ENCODE measurements at places on chromosomes 16 and 17.

DNA sequence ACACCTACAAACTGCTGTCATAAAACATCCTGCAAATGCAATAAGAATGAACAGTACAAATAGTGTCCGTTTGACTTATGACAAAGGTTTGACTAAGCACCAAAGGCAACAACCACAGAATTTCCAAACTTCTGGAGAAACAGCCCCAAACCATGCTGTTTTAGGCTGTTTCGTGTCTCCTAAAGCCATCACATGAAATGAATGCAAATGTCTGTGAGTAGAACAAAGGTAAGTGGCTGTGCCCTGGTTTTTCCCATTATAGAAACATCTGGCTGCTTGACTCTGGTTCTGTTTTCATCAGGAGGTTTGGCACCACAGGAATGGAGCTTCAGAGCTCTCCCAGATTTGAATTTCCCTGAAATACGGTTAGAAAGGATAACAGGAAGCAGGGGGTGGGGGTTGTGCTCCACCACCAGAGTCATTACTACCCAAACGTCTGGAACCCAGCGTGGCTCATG lies 4.6 kb upstream of the EMP2 start:
- DNase-seq = no peak

DNA sequence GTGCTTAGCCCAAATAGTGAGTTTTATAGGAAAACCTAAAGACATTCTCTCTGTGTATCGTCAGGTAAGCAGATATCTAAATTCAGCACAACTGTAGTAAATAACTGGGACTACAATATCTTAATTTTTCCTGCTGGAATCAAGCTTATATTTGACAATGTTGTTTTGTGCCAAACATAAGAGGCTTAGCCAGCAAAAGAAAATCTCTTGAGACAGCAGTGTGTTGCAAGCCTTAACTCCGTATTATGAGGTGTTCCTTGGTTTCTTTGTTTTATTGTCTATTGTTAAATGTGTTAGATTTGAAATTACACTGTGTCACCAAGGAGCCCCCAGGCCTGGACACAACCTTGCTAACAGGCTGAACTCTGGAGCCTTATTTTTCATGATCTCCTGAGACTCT lies 1570.6 kb upstream of the GOT2 start:
- DNase-seq = no peak

GRCh38 chr16:64532691-64533090 lies 589.2 kb downstream of the CDH11 start:
- DNase-seq = no peak

DNA sequence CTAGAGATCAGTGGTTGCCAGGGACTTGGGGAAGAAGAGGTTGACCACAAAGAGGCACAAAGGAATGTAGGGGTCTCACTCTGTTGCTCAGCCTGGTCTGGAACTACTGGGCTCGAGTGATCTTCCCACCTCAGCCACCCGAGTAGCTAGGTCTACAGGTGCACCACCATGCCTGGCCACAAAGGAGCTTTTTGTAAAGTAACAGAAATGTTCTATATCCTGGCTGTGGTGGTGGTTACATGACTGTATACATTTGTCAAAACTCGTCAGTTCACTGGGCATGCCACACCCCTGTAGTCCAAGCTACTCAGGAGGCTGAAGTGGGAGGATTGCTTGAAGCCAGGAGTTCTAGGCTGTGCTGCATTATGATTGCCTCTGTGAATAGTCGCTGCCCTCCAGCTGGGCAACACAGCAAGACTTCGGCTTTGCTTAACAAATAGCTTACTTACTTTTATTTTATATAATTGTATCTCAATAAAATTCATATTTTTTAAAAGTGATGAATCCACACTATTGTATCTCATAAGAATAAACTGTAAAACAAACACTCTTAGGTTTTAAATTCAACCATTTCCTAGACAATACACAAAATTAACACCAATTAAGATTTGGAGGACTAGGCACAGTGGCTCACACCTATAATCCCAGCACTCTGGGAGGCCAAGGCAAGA lies 5.0 kb downstream of the SKA2 start:
- no peak for DNase-seq

DNA sequence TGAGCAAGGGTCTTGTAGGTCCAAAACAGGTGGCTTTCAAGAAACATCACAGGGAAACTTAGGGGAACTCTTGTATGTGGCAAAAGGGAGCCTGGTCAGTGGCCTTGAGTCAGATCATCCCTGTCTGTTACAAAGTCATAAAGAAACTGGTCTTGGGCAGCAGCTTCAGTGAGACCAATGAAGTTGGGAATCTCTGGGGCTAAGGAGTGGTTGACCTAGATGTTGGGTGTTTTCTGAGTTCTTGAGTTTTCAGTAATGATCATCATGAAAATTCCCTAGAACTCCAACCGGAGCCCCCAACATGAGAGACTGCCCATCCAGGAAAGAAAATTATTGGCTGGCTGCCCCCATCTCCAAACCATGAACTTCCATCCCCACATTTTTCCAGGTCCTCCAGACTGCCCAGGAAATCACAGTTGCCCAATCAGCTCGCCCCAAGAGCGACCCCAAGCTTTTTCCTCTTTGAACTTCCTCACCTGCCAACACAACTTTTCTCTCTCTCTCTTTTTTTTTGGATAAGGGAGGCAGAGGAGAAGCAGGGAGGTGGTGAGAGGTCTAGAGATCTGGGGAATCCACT lies 3.9 kb downstream of the CCR7 start:
- no peak for DNase-seq

- DNase-seq = no peak
Measured at GRCh38 chr17:17042384-17042736, at the start of gene MPRIP. TSS of gene MPRIP (plus strand) at chr17:17042457. CDS start at chr17:17042849, 392 bp downstream.
